H1 (cell line): ENCODE measurements at places on chromosomes 5 and 9. TPM values are rescaled to one million over a fixed set of nuclear protein-coding genes. Genes with fewer than 3 reads are reported as not detected.

- no peaks in the 10 kb centered on the region for H3K36me3 ChIP-seq
- peak; percentile 10 for DNase-seq
- H3K27me3 ChIP-seq, result no peaks in the 10 kb centered on the region
- H3K4me3 ChIP-seq, result no peak overlapping the region
Measured at GRCh38 chr5:159878988-159879471, 37.3 kb upstream of the ADRA1B start.

GRCh38 chr9:119483153-119483552 lies 113.9 kb upstream of the BRINP1 start:
- no peaks in the 10 kb centered on the region for H3K36me3 ChIP-seq
- H3K27ac ChIP-seq, result no peak overlapping the region
- H3K27me3 ChIP-seq, result no peaks in the 10 kb centered on the region
- 0 out of 2 replicates have a peak, but pooled peaks cover 3% of the 10 kb centered on the region for H3K4me1 ChIP-seq
- DNase-seq, result no peak

DNA sequence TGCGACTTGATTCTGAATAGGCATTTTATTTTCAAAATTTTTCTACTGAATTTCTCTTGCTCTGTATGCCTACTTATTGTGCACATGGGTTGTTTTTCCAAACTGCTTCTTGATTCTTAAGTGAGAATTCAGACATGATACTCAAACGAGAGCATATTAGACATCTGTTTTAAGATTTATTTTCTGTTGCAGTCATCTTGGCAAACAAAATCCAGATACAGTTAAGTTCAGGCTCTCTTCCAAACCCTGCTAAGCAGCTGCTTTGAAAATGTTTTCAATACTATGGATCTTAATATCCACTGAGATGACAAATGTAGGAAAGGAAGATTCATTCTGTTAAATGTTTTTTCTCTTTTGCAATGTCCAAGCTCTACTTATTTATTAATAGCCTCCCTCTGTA lies 4.5 kb downstream of the TMEM215 start:
- peaks cover 23% of the 10 kb centered on the region for H3K27me3 ChIP-seq
- H3K4me1 ChIP-seq, result no peaks in the 10 kb centered on the region
- no peak overlapping the region for H3K4me3 ChIP-seq
- H3K36me3 ChIP-seq, result no peaks in the 10 kb centered on the region
- DNase-seq, result no peak

Gene FAT2
- total RNA-seq, result 0.29 and 0.30 TPM in 2 replicates

Gene SLC22A4
- total RNA-seq, result 0.54 and 0.60 TPM in 2 replicates

Gene GDA
- total RNA-seq, result 3.0 TPM in 2 replicates

Gene IRX2
- 40.4 and 47.5 TPM in 2 replicates for total RNA-seq

Gene NMUR2
- not detected in 2 replicates for total RNA-seq
